ENCODE measurements at places on chromosomes 6 and 20.

- no peak for DNase-seq
Measured at GRCh38 chr6:17473554-17473953, 80.2 kb downstream of the CAP2 start.

DNA sequence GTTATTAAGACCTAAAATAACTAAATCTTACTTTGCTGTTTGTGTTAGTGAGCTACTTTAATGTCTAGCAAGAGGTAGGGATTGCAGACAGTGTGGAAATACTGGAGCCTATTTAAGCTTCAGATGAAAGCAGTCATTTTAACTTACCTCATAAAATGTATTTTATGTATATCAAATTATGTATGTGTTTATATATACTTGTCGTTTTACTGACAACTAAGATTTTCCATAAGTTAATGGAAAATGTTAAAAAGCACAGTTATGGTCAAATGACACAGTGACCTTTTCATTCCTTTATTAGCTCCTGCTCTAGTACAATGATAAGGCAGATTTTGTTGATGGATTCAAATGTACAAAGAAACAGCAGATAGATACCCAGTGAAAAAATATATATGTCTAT lies 34.6 kb downstream of the QKI start:
- no peak for DNase-seq

DNA sequence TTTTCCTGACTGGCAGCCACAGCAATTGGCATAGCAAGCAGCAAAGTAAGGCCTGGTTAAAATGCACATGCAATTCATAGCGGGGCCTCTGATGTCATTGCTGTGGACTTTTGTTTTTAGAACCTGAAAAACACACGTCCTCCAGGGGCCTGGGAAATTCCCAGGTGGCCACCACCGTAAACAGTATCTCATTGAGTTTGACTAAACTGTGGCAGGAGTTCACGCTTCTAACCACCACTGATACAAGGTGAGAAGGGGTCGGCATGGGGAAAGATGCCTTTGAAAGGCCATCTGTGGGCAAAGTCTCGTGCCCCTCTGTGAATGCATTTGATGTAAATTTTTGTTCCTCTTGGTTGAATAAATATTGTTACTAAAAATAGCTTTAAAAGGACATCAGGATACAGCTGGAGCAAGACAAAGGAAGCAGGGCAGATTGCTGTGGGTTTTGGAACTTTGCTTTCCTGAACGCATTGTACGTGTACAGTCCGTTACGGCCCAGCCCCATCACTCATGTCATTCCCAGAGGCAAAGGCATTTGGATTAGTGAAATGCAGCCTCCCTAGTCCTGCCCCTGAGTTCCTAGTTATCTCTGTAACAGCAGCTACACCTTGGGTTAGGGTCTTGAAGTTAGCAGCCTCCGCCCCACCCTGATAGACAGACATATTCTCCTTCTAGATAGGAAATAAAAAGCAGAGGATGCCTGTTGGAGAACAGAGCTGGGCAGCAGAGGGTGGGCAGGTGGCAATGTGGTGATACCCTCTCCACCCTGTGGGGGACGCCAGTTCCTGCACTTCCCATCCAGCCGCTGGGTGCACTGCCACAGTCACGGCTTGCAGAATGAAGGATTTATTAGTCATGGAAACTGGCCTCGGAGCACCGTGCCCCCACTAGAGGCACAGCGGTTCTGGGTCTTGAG lies 80.3 kb downstream of the ZDHHC14 start:
- peak; percentile 46 for DNase-seq

GRCh38 chr6:134413241-134413643 lies 95.3 kb upstream of the SGK1 start:
- DNase-seq: no peak

DNA sequence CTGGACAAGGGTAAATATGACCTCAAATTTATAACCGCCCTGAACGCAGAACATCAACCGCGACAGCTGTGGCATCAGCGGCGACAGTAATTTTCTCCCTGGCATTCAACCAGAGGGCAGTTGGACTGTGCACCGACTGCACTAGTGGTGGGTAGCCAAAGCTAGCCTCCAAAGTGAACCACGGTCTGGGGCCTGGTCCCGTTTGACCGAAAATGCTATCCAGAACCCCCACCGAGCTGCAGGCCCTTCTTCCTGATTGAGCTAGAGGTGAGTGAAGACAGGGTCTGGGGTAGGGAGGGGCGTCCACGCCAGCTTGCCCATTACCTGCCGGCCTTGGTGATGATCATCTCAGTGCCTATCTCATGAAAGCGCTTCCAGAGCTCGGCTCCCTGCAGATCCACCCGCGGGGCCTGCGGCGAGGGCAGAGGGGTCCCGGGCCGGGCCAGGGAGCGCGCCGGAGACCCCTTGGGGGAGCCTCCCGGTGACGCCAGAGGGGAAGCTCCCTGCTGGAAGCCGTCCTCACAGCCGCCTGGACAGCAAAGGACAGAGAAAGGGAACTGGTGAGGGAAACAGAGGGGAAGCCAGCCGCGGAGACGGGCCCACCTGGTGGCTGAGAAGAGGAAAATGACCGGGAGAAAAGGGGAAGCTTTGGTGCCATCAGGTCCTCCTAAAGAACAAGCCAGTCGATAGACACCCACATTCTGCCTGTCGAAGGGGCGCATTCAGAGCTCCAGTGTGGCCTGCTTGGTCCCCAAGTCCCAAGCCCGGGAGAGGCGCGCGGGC lies 2.0 kb downstream of the TBX18 start:
- DNase-seq: peak; percentile 44

DNA sequence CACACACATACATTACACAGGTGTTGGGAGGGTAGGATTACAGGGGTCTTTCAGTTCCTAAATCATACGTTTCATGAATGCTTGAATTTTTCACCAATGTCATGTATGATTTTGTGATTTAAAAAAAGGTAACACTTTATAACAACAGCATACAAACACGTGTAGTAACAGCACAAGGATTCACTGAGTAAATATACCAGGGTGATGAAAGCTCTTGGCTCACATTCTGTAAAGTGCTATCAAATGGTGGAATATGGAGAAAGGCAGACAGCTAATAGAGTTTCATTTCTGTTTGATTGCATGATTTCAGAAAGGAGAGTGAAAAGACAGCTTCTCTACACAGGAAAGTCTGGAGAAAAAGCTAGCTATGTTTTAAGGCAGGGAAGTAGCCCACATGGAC lies 231.9 kb downstream of the CD83 start:
- DNase-seq: no peak

GRCh38 chr6:107667790-107668189 lies 156.3 kb downstream of the SCML4 start:
- DNase-seq: no peak

DNA sequence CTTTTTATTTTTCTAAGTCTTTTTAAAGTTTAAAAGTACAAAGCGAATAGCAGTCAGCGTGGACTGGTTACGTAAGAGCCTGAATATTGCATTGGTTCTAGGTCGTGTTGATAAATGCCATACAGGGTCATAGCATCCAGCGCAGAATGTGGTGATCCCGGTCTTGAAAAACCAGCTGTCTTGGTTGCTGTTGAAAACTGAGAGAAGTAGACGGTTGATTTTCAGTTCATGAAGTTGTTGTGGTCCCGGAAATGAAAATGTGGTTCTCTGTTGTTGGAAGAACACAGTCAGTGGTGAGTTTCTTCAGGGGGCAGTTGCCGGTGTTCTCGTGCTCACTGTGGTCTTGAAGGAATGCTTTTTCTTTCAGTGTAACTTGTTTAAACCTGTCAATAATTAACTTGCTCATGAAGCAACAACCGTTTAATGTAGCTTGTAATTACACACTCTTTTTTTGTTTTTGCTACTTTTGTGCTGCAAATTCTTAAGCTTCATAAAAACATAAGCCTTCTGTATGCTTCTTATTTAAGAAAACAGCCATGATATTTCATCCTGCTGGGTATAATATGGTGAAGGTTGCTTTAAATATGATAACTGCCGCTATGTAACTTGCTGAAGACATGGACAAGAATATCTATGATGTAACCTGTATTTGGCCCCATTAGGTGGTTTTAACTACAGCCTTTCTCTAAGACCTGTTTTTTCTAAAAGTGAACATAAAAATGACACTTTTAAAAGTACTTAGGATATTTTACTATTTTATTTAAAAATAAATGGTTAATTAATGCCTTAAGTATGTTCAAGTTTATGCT lies 64.8 kb upstream of the KIF25 start:
- no peak for DNase-seq

DNA sequence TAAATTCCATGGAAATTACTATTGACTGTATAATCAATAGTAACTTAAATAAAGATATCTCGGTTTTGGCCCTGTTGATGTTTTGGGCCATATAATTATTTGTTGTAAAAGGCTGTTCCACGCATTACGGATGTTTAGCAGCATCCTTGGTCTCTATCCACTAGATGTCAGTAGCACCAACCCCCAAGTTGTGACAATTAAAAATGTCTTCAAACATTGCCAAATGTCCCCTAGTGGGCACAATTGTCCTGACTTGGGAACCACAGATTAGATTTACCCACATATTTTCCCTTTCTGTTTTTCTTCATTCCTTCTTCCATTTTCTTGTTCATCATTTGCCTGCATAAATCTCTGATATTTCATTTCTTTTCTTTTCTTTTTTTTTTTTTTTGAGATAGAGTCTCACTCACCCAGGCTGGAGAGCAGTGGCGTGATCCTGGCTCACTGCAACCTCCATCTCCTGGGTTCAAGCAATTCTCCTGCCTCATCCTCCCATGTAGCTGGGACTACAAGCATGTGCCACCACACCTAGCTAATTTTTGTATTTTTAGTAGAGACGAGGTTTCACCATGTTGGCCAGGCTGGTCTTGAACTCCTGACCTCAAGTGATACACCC lies 13.6 kb upstream of the WFDC8 start:
- DNase-seq: no peak

DNA sequence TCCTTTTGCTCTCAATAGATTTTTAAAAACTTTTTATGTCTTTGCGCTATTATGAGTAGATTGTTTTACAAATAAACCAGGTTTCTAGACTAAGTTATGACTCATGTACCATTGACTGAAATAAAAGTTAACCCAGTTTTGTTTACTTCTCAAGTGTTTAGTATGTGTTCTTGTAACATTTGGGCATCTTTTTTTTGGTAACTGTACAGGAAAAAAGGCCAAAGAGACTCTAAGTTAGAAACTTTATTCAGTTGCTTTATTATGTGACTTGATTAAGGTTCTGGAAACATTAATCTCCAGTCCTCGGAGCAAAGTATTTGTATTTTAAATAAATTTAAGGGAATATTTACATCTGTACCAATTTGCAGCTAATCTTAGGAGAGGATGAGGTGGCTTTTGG lies 2.9 kb downstream of the NKAIN2 start:
- DNase-seq: no peak

DNA sequence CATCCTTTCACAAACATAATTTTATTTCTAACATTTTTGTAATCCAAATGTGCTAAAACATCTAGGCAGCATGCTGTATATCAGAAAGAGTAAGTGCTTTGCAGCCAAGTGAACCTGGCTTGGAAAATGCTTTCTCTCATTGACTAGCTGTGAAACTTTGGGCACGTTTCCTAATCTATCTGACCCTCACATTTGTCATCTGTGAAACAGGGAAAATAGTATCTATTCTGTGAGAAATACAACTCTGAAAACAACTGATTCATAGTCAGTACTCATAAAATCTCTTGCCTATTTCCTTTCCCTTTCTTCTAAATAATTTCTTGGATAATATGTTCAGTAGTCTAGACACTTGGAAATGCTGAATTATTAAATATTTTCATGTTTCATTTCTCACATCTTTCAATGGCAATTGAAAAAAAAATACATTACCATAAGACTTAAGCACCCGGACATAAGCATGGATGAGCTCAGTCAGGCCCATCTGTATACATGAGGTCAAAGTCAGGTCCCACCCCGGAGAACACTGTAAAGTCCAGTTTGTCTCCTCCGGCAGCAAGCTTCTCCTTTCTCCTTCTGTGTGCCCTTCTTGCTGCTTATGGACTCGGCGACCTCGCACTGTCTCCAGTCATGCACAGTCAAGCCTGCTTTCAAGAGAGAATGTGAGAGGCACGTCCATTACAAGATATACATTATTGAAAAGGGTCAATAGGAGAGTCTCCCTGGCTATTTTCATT lies 455.0 kb upstream of the SOX4 start:
- DNase-seq: no peak

DNA sequence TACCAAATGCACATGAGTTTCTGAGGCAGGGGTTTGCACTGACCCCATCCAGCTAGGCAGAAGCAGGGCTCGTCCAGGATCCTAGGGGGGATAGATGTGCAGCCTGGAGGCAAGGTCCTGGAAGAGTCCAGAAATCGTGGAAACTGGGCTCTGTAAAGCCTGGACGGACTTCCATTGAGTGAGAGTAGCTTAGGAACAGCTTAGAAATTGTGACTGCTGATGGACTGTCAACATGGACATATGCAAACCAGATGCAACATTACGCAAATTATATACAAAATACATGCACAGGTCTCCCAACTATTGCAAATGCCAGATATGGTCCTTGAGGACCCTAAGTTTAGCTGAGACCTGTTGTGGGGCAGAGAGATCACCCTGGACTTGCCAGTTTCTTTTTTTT lies 4.8 kb upstream of the EMILIN3 start:
- DNase-seq: no peak

GRCh38 chr20:23059846-23060245 lies 10.4 kb upstream of the THBD start:
- no peak for DNase-seq

GRCh38 chr6:151409260-151409659 lies 17.9 kb upstream of the ZBTB2 start:
- DNase-seq: no peak

DNA sequence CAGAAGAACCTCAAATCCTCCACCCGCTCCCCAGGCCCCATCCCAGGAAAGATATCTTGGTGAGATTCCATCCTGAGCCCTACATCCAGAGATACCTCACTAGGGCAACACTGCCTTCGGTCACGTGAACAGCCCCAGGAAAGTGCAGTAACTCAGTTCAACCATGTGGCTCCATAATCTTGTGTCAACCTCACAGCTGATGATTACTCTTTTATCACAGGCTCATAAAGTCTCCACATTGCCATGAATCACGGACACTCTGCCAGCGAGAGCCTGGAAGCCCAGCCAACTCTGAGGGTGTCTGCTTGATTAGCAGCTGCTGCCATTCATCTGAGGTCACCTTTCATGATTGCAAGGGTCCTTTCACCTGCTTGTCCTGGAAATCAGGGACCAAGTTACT lies 175.8 kb upstream of the LRFN2 start:
- no peak for DNase-seq

- DNase-seq: no peak
Measured at GRCh38 chr6:75135450-75135849, 70.4 kb downstream of the COL12A1 start.

- DNase-seq: no peak
Measured at GRCh38 chr6:110589865-110590513, 113.6 kb upstream of the SLC22A16 start.

GRCh38 chr6:90530882-90531281 lies 56.0 kb downstream of the MAP3K7 start:
- DNase-seq: no peak

Data from WTC11 (cell line).